Left colon (tissue), 2 donors: ENCODE measurements at places on chromosomes 4 and X. TPM values are rescaled to one million over a fixed set of nuclear protein-coding genes. Genes with fewer than 3 reads are reported as not detected.

TEX13B gene
- not detected for total RNA-seq

RIBC1 gene
- 0.85 TPM for total RNA-seq

TAF7L gene
- not detected for total RNA-seq

RTL3 gene
- 0.08 TPM for total RNA-seq

GPC3 gene
- total RNA-seq = 2.9 TPM

SUPT20HL1 gene
- not detected for total RNA-seq

SH3RF1 gene
- total RNA-seq = 66.1 TPM

POU3F4 gene
- total RNA-seq = not detected

COX7B2 gene
- not detected for total RNA-seq

VCX3B gene
- not detected for total RNA-seq

AMBN gene
- not detected for total RNA-seq

CSN1S1 gene
- total RNA-seq = not detected

SH3TC1 gene
- 18.3 TPM for total RNA-seq

GC gene
- not detected for total RNA-seq

C4orf46 gene
- 2.4 TPM for total RNA-seq

TMPRSS11D gene
- total RNA-seq = not detected

GABRG1 gene
- total RNA-seq = not detected

ADAM29 gene
- total RNA-seq = not detected

SPON2 gene
- 26.6 TPM for total RNA-seq

MTNR1A gene
- total RNA-seq = 3.3 TPM

CCSER1 gene
- 22.7 TPM for total RNA-seq

MAGEE2 gene
- total RNA-seq = not detected

IBSP gene
- total RNA-seq = not detected

HTR2C gene
- total RNA-seq = not detected

HSFX2 gene
- not detected for total RNA-seq

PORCN gene
- total RNA-seq = 5.8 TPM

FHDC1 gene
- total RNA-seq = 15.2 TPM

RASL11B gene
- not detected for total RNA-seq

ATP7A gene
- total RNA-seq = 10.1 TPM

ITGB1BP2 gene
- 0.61 TPM for total RNA-seq

SH2D1A gene
- total RNA-seq = 0.34 TPM

TIMP1 gene
- 80.1 TPM for total RNA-seq

HERC6 gene
- total RNA-seq = 7.5 TPM

CT45A5 gene
- total RNA-seq = not detected

SYTL4 gene
- 48.0 TPM for total RNA-seq

PABPC1L2B gene
- total RNA-seq = not detected

COX7B gene
- total RNA-seq = 539 TPM

MXRA5 gene
- total RNA-seq = 4.6 TPM

MAGEA12 gene
- not detected for total RNA-seq

STBD1 gene
- 40.9 TPM for total RNA-seq

ALB gene
- total RNA-seq = not detected

EOLA1 gene
- total RNA-seq = 37.2 TPM

CDKL5 gene
- 4.2 TPM for total RNA-seq
